ENCODE measurements at places on chromosomes 1 and 21.
A peak's percentile ranks its signal among the peaks of the same experiment; 100 is the strongest.

DNA sequence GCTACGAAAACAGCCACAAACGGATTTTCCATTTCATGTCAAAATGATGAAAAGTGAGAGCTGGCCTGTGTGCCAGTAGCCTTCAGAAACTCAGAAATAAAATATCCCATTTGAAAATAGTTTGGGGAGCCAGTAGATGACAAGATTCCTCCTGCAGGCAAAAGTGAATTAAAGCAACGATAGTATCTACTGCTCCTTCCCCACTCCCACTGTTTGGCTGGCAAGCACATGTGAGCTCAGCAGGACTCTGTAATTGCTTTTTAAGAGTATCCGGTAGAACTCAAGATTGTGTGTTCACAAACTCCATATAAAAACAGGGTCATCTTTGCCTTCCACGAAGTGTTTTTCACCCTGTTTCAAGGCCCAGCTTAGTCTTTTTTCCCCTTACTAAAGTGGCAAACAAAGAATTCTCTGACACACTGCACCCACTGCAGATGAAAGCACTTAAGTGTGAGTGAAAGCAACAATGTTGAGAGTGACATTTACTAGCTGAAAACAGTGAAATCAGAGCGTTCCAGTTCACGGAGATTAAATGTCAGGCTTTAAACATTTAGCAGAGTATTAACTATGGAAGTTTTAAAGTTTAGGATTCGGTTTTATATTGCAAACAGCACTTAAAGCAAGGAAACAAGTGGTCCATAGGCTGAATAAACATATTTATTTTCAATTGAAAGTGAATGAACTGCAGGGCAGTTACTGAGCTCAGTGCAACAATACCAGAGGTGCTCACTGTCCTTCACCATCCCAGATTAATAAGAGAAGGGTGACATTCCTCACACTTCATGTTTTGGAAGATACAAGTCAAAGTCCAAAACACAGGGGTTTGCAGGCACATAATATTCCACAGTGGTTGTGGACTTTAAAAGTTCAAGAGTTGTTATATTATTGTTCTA is 70.0 kb downstream of the ALG14 start:
- no peak for DNase-seq

GRCh38 chr1:12232221-12232620 is 2.4 kb downstream of the VPS13D start:
- DNase-seq = peak; percentile 76

- DNase-seq = no peak
These were observed 52.0 kb upstream of the KCNK1 start for GRCh38 chr1:233561708-233562426.

GRCh38 chr1:116465845-116466685 is 93.0 kb downstream of the ATP1A1 start:
- DNase-seq = no peak

DNA sequence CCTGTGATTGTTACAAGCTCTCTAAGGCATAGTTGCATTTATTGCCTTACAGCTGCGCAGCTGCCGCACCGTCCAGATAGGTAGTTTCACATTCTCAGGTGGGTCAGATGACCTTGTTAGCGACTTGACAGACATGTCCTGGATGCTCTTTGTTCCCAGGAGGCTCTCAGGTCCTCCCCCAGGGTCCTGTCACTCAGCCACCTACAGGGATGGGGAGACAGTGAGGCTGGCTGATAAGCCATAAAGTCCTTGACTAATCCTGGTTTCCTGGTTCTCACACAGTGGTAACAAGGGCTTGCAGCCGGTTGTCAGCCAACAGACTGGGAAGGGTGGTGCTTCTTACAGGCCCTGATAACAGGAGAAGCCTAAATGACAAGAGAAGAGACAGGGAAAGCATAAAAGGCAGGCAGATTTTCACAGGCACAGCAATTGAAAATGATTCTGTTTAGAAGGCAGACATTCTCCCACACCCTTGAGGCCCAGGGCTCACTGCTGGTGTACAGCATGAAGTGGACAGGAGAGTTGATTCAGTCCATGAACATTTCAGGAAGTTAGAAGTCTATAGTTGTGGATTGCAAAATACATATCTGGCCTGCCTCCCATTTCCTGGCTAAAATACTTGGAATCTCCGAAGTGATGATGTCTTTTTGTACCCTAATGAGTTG is 2.9 kb downstream of the ARF1 start:
- DNase-seq = no peak

DNA sequence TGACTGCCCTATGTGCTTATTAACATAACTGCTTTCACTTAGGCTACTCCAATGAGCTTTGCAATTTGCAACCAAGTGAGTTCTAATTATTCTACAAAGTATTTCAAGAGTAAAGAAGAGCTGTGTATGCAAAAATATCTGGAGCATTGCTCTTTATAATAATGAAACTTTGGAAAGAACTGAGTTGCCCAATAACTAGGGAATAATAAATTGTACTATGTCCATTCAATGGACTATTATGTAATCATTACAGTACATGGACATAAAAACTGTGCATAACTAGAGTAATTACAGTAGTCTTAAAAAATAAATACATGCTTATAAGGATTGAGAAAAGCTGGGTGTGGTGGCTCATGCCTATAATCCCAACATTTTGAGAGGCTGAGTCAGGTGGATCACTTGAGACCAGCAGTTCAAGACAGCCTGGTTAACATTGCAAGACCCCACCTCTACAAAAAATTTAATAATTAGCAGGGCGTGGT is 70.3 kb upstream of the JAK1 start:
- DNase-seq = no peak

DNA sequence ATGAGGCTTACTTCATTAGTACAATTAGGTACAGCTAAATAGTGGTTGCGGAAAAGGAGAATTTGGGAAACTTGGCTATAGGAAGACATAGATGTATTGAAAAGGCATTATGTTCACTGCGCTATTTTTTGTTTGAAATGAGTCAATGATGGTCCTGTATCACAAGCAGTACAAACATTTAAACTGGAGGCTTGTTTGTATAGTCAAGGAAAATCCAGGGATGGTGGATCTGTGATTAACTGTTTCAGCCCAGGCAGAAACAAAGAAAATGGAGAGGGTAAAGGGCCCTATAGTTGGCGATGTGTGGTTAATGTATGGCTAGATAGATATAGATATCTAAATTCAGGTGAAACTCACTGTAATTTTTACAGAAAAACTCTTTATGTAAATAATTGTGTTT is 79.9 kb downstream of the CLIC4 start:
- DNase-seq = no peak

GRCh38 chr1:46508757-46509156 is 19.1 kb downstream of the DMBX1 start:
- DNase-seq = no peak

GRCh38 chr1:156090138-156090839 is 8.0 kb upstream of the MEX3A start:
- no peak for DNase-seq

DNA sequence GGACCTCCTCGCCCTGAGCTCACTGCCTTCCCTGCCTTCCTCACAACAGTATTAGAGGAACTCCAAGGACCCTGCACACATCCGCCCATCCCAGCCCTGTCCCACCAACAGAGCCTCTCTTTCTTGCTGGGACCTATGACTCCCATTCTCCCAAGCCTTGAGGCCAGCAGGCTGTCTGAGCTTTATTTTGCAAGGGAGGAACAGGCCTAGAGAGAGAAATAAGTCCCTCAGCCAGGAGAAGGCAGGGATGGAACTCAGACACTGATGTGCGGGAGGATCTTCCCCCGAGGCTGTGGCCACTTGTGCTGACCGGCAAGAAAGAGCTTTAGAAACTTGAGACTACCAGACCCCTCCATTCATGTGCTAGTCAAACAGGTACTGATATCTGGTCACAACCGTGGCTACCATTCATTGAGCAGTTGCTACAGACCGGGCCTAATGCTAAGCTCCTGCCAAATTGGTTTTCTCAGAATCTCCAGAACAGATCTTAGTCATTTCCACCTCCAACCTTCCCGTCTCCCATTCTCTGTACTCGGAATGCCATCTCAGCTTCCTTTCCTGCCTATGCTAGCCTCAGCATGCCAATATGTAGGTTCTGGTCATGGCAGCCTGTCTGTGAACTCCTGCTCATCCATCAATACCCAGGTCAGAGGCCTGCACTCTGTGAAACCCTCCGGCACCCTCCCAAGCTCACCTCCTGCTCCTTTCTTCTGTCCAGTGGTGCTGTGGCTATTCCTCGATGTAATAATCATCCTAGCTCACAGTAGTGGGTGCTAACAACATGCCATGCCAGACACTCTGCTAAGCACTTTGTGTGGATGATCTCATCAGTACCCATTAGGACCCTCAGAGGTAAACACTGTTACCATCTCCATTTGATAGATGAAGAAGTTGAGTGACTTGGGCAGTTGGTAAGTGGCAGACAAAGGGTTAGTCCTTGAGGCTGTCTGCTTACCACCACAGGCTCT is 3.8 kb downstream of the TMEM54 start:
- no peak for DNase-seq

DNA sequence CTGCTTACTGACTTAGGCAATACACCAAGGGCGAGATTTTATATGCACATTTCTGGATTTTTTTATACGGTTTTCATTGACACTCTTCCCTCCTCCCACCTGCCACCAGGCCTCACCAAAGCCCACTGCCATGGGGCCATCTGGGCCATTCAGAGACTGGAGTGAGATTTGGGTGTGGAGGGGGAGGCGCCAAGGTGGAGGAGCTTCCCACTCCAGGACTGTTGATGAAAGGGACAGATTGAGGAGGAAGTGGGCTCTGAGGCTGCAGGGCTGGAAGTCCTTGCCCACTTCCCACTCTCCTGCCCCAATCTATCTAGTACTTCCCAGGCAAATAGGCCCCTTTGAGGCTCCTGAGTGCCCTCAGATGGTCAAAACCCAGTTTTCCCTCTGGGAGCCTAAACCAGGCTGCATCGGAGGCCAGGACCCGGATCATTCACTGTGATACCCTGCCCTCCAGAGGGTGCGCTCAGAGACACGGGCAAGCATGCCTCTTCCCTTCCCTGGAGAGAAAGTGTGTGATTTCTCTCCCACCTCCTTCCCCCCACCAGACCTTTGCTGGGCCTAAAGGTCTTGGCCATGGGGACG is 57.9 kb downstream of the LACTBL1 start:
- DNase-seq = no peak

GRCh38 chr1:118364882-118365281 is 179.9 kb upstream of the SPAG17 start:
- no peak for DNase-seq

DNA sequence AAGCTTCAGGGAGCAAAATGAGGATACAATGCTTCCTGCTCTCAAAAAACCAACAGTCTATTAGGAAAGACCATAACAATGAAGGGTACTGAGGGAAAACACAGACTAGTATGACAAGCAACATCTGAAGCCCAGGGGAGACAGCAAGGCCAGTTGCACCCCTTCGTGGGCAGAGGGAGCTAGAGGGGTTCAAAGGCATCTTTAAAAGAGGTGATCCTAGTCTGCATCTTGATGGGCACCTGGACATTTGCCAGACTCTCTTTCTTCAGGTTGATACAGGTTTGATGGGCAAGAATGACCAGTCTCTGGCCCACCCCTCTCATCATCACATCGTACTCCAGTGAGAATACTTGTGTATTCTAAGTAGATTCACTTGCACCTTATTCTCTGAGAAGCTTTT is 177.7 kb downstream of the VAV3 start:
- no peak for DNase-seq

DNA sequence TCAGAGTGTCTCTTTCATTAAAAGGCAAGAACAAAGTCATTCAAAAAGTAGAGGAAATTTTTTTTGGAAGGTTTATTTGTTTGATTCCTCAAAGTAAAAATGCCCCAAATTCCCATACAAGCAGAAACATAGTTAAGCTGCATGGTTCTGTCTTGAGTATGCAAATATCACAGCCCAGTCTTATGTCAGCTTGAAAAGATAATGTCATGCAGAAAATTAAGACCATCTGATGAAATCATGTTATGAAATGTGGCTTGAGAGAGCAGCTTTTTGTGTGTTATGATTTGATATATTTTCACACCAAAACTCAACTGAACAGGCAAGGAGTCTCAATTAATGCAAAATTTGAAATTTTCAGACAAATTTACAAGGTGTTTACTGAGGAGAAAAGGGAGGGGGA is 411.0 kb downstream of the LMO4 start:
- no peak for DNase-seq

GRCh38 chr1:170686291-170686690 is 22.4 kb downstream of the PRRX1 start:
- DNase-seq = no peak

Measured in left lobe of liver (tissue), 2 donors.